NCI-H187 (cell line): ENCODE measurements at places on chromosomes 11 and 22.

- DNase-seq, result no peak
These were observed 5.1 kb upstream of the TP53AIP1 start for GRCh38 chr11:128947773-128948172.

- no peak for DNase-seq
These were observed 138.1 kb downstream of the SHANK2 start for GRCh38 chr11:71114124-71114851.

GRCh38 chr11:86524620-86525352, 147.6 kb downstream of the ME3 start:
- DNase-seq, result no peak

DNA sequence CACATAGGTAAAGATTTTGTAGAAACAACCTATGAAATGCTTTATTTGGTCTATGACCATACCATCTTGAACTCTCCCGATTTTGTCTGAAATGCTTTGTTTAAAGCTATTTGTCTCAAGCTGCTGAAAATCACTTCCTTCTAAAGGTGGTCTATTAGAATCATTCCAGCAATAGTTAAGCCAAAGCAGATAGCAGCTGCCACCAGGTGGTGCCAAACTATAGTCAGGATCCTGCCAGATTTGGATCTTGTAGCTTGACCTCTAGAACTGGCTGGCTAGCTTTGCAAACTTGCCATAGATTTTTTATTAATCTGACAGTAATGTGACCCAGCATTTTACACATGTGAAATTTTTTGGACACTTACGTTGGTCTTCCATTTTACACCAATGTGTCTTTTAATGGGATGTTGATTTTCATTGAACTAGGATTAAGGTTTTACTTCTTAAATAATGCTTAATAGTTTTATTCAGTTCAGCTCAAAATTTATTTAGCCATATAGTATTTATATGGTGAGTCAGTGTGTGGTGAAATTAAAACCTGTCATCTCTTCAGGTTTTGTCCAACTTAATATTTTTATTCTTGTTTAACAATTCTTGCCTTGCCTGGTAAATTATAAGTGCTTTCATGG, 19.7 kb downstream of the CTR9 start:
- peak; percentile 4 for DNase-seq

GRCh38 chr11:72606748-72607468, 67.3 kb downstream of the PDE2A start:
- no peak for DNase-seq

DNA sequence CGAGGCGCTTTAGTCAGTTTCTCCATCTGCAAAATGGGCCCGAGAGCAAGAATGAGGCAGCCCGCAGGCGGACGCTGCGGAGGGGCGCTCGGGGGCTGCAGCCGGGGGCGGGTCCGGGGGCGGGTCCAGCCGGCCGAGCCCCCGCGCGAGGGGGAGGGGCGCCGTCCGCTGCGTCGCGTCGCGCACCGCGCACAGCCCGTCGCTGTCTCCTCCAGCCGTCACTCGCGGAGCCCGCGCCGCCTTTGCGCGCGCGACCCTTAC, 282 bp downstream of the PC start:
- DNase-seq, result peak; percentile 54
